Heart left ventricle (tissue), 16 donors: ENCODE measurements at places on chromosomes 5 and 9.

DNA sequence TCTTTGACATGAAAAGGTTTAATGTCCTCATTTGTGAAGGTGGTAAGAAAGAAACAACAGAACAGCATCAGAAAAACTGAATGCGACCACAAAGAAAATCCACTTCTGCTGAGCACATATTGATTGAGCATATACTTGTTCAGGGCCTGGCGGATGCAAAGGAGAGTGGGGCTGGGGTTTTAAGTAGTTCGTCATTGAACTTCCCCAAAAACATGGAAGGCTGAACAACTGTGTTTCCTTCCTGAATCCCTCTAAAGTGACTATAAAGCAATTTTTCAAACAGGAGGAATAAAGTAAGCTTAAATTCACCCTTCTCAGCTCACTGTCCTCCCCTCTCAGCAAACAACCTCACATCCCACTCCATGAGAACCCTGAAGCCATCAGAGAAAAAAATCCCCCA is 262.9 kb downstream of the AGTPBP1 start:
- DNase-seq, result no peak

- DNase-seq, result no peak
Observed at GRCh38 chr9:81314490-81314889, 374.9 kb downstream of the TLE1 start.

GRCh38 chr9:121620777-121621449 is 30.5 kb upstream of the DAB2IP start:
- DNase-seq, result no peak

GRCh38 chr9:4114569-4115505 is 185.0 kb downstream of the GLIS3 start:
- DNase-seq, result no peak

GRCh38 chr5:149073213-149073612 is 10.4 kb upstream of the SH3TC2 start:
- no peak for DNase-seq

- no peak for DNase-seq
Observed at GRCh38 chr9:123102375-123103113, 69.1 kb downstream of the GPR21 start.
